Activated naive CD4-positive, alpha-beta T cell treated with anti-CD3 and anti-CD28 coated beads, Interleukin-2, amount 10 ng/mL, durations not matched to agents 7 days and 5 days (primary cell): ENCODE measurements at places on chromosomes 16 and 17.

DNA sequence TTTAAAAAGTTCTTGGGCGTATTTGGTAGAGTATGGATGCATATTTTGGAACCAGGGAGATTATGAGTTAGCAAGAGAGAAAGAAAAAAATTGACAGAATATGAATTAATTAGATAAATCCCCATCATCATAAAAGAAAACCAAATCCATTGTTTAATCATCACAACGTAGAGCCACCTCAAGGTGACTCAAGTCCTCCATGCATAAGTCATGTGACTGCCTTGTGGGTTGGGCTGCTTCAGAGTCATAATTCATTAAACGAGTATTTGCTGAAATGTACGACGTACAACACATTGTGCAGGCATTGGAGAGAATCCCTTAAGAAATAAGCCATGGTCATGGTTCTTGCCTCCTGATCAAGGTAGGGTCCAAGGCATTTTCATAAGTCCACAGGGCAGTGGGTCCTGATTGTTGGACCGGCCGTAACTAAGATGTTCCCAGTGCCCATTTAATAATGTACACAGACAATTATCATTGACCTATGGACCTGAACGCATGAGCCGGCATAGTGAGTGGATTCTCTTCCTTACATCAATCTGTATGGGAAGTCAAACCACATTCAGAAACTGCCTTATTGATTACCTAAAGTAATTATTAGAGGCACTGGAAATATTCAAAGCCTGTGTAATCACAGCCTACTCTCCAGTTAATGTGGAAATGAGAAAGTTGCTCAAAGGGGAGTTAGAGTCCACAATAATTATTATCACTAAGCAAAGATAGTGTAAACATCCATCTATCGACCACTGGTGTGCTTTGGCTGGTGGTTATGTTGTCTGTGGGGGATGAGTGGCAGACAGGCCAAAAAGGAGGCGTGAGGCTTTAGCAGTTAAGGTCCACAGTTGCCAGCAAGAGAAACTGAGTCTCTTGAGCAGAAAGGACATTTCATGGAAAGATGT lies 165.4 kb downstream of the PITPNC1 start:
- DNase-seq: no peak

- no peak for DNase-seq
These were observed 853.8 kb downstream of the CDH8 start for GRCh38 chr16:61182391-61182790.

GRCh38 chr17:77429969-77430752 lies 289.4 kb downstream of the SEC14L1 start:
- DNase-seq: peak; percentile 90

DNA sequence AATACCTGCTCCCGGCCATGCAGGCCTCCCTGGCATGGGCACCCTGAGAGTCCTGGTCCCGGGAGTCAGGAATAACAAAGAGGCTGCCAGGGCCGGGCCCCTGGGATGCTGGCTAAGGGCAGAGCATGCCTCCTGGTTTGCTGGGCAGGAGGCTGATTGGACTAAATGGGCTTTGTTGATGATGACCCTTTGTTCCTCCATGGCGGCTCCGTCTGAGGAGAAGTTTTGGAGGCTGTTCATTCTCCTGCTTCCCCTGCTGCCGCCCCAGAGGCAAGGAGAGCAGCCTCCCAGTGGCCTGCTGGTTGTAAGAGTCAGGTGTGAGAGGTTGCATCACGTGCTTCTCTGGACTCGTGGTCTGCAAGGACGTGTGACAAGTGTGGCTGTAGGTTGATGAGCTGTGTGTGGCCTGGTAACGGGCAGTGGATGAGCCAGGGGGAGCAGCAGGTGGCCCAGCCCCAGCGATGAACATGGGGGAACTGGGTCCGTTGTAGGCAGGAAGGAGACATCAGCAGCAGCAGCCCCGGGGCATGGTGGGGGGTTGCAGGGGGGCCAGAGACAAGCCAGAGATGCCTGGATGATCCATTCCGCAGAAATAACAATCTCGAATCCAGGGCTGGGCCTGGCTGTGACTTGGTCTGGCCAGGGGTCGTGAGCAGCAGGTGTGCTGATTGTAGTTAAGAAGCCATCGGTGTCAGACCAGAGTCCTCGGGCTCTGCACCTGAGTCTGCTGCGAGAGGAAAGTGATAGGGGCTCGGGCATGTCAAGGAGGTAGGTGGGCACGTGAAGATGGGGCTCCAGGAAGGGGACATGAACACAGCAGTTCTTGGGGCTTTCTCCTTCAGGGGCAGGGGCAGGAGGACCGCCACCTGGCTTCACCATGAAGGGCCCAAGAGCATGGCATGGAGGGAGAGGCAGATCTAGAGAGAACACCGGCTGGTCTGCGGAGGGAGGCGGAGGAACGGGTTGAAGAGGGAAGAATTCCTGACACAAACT lies 101.4 kb downstream of the TNFRSF13B start:
- DNase-seq: no peak

- DNase-seq: no peak
These were observed 24.4 kb downstream of the MPP2 start for GRCh38 chr17:43882761-43883415.

- no peak for DNase-seq
These were observed 120.3 kb upstream of the CRHR1 start for GRCh38 chr17:45663772-45664171.

DNA sequence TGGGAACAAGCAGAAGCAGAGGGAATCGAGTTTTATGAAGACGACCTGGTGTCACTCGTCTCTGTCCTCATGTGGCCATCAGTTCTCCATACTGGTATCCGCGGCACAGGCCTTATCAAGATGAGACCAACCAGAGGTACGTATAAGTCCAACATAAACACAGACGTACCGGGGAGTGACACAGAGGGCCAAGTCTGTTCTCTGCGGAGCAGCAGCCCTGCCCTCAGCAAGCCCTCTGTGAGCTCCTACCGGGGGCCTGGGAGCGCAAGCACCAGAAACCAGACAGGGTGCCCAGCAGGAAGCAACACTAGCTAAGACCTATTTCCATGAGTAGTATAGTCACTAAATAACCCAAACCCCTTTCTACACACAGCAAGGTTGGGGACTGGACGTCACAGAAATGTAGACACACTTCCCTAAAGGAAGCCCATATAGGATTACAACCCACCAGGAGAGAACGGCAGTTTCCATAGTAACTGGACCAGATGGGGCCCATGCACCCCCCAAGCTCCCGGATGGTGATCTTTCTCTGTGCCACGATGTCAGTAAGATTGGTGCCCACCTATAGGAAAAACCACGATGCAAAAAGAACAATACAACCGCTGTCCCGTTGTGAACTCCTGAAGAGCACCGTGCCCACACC lies 911 bp downstream of the ARL16 start:
- no peak for DNase-seq
